ENCODE measurements at places on chromosomes 2 and 18.

GRCh38 chr2:219876931-219877330, 249.5 kb downstream of the SLC4A3 start:
- H3K36me3 ChIP-seq = no peaks in the 10 kb centered on the region
- H3K4me1 ChIP-seq = no peaks in the 10 kb centered on the region
- no peak overlapping the region for H3K27ac ChIP-seq

GRCh38 chr2:39080152-39080551, 40.7 kb downstream of the SOS1 start:
- DNase-seq = no peak
- no peaks in the 10 kb centered on the region for H3K27me3 ChIP-seq
- H3K4me3 ChIP-seq = no peak overlapping the region
- H3K27ac ChIP-seq = no peak overlapping the region
- peaks cover 16% of the 10 kb centered on the region for H3K4me1 ChIP-seq
- H3K36me3 ChIP-seq = no peaks in the 10 kb centered on the region

- no peak overlapping the region for H3K27ac ChIP-seq
- H3K36me3 ChIP-seq = no peaks in the 10 kb centered on the region
- DNase-seq = no peak
- no peaks in the 10 kb centered on the region for H3K4me1 ChIP-seq
- no peaks in the 10 kb centered on the region for H3K27me3 ChIP-seq
- H3K4me3 ChIP-seq = no peak overlapping the region
Measured at GRCh38 chr18:42052122-42052708, 97.2 kb downstream of the PIK3C3 start.

- DNase-seq = no peak
- H3K4me3 ChIP-seq = no peak overlapping the region
- peaks cover 13% of the 10 kb centered on the region for H3K4me1 ChIP-seq
- H3K27me3 ChIP-seq = no peaks in the 10 kb centered on the region
Measured at GRCh38 chr18:35634323-35634722, 52.8 kb downstream of the GALNT1 start.

All from vagina (tissue), 2 donors.